ENCODE measurements at places on chromosomes 6 and 20.

GRCh38 chr6:26501482-26501986, 1.4 kb downstream of the BTN1A1 start:
- peaks cover 1% of the 10 kb centered on the region for H3K36me3 ChIP-seq
- peaks cover 20% of the 10 kb centered on the region for H3K4me1 ChIP-seq
- peaks cover 49% of the 10 kb centered on the region for H3K27me3 ChIP-seq
- H3K4me3 ChIP-seq, result peak overlapping the region; percentile 81

DNA sequence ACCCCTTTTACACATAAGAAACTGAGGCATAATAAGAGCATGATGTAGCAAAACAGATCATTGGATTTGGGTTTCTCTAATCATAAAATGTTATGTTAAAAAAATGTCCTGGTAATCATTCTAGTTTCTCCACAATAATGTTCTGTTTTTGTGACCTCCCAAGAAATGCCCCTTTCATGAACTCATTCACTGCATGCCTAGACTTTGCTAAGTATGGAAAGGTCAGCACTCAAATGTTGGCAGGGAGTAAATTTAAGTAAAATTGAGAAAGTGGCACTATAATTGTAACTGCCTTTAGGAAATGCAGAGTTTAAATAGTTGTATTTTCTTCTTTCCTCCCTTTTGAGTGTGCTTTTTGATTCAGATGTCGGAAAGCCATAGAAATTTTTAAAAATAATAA, 48.5 kb upstream of the ID4 start:
- H3K36me3 ChIP-seq, result no peaks in the 10 kb centered on the region
- no peak overlapping the region for H3K27ac ChIP-seq
- H3K27me3 ChIP-seq, result no peaks in the 10 kb centered on the region
- no peaks in the 10 kb centered on the region for H3K4me1 ChIP-seq
- DNase-seq, result no peak

- no peak overlapping the region for H3K27ac ChIP-seq
- H3K27me3 ChIP-seq, result no peaks in the 10 kb centered on the region
- H3K4me1 ChIP-seq, result peaks cover 43% of the 10 kb centered on the region
- DNase-seq, result no peak
- peak overlapping the region; percentile 95 for H3K4me3 ChIP-seq
Measured at GRCh38 chr20:460707-461106, 1.6 kb downstream of the TBC1D20 start.

DNA sequence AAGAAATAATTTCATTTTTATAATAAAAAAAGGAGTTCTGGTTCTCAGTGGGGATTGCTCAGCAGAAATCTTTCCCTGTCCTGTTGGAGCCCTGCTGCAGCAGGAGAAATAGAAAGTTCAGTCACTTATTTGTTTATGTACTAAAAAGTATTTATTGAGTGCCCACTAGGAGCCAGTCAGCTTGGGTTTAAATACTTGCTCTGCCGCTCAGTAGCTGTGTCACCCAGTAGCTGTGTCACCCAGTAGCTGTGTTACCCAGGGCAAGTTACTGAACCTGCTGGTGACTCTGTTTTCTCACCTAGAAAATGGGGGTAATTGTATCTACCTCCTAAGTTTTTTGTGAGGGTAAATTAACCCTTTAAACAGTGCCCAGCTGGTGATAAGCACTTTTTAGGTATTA, 32.9 kb downstream of the FOXF2 start:
- H3K4me1 ChIP-seq, result no peaks in the 10 kb centered on the region
- no peaks in the 10 kb centered on the region for H3K36me3 ChIP-seq
- H3K27me3 ChIP-seq, result peaks cover 17% of the 10 kb centered on the region
